Vagina (tissue), 2 donors: ENCODE measurements at places on chromosomes 12 and 14.

DNA sequence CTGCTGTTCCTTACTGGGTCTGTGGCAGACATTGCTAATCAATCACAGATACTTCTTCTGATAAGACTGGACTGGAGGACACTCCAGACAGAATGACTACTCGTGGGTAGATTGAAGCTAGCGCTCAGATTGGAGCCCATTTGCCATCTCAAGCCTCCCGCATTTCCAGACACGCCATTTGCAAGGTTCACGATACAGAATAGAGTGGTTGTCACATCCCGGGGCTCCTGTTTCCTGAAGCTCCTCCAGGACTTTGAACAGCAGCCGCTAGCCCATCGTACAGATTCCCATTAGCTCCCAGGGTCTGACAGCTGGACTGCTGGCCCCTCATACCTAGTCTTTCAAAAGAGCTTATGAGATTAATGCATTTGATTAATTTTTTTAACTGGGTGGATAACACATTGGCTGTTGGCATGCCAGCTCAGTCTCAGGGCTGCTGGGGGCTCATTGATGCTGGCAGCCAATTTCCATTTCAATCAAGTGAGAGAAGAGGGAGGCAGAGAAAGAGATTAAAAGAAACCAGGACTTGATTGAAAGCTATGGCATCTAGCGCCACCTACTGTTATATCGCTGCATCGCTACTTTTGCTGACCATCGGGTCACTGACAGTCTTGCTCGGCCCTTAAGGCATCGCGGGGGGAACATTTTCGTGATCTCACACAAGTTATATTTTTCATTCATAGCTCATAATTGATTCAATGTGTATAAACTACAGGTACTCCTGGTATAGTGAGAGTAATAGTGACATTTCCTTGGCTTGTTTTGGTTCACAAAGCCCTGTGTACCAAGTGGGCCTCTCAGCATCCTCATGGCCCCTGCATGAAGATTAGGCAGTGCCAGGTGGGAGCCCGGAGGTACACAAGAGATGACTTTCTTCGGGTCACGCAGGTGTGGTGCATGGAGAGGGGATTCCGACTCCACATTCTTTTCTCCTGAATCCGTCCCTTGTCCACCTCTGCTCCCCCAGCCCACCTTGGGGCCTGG is 78.6 kb downstream of the CCDC60 start:
- no peak for DNase-seq

- no peak for DNase-seq
Observed at GRCh38 chr14:101056446-101056845, 152.9 kb upstream of the RTL1 start.

GRCh38 chr14:61037215-61037614 is 56.2 kb downstream of the SLC38A6 start:
- DNase-seq, result no peak

DNA sequence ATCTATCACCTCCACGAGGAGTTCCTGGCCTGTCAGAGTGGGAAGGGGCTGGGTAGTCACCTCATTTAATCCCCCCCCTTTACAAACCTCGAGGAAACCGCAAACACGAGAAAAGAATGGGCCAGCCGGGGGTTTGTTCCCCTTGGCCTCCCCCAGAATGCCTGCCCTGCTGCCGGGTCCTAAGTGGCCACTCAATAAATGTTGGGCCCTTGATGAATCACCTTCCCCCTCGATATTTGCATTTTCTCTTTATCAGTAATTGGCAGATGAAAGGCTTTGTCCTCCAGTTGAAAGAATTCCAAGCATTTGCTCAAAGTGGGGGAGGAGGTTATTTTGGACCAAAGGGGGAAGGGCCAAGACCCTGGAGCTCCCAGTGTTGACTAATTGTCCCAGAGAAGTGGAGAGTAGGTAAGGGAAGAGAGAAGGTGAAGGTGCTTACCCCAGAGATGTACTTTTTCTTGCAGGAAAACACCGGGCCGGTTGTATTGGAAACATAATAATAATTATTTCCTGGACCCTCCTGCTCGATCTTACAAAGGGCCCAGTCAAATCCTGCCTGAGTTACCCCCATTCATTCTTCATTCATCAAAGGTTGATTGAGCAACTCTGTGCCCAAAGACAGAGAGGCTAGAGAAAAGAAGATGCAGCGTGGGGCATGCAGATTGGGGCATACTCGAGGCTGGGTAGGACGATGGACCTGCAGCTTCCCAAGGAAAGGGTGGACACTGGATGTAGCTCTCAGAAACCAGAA is 1.9 kb upstream of the KDM2B start:
- DNase-seq, result no peak

DNA sequence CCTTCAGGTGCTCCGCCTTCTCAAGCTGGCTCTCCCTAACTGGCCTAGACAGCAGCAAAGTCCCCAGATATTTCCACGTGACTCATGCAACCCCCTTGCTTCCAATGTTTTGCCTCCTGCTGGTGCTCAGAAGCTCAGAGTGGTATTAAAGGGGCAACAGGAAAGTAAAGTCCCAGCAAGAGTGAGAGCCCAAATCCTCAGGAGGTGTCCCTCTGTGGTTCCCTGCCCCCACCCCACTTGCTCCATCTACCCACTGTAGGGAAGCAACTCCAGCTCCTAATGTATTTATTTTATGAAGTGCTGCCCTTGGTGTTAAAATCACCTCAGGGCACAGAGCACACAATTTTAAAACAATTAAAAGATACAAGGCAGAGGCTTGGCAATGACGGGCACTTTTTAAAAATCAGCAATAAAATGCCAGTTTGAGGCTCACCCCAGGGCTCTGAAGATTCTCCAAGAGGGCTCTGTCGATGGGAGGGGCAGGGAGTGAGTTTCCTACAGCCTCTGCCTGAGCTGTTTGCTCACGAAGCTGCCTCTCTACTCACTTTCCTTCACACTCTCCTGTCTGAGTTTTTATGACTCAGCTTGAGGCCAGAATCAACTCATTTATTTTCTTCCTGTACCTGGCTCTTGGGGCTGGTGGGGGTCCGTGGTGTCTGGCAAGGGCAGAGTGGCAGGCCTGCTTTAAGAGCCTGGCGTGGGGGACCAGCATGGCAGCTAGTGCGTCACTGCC is 81.9 kb upstream of the MAX start:
- no peak for DNase-seq

DNA sequence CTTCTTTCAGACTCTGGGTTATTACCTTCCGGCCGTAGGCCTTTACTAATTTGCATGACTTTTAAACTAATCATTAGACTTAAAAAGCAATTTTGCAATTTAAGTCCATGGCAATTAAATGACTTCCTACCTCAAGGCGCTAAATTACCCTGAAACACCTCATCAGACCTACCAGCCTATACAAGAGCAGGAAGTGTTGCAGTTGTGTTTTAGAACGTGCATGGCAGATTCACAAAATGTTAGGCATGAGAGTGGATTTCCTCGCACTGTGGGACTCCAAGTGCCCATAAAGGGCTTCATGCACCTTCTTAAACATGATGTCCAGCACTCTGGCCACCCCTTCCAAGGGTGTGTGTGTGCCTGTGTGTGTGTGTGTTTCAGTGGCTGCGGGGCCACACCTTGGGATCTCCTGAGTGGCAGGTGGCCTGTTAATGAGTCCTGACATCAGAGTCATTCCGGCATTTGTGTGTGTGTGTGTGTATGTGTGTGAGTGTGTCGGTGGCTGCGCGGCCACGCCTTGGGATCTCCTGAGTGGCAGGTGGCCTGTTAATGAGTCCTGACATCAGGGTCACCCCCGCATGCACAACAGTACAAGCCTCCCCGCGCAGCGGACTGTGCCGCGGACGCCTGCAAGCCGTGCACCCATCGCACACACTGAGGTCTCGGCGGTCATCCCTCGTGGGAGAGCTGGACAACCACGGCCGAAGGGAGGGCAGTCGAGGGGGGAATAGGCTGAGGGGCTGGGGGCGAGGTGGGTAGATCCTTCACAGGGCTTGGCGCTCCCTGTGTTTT is 900 bp downstream of the C2CD5 start:
- DNase-seq, result no peak

DNA sequence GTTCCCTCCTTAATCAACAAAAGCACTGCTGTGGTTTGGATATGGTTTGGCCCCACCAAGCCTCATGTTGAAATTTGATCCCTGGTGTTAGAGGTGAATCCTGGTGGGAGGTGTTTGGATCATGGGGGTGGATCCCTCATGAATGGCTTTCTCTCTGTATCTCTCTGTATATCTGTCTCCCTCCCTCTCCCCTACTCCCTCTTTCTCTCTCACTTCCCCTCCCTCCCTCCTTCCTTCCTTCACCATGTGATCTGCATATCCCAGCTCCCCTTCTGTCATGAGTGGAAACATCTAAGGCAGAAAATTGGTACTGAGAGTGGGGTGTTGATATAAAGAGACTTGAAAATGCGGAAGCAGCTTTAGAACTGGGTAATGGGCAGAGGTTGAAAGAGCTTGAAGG is 5.2 kb downstream of the GSKIP start:
- DNase-seq, result no peak

- no peak for DNase-seq
Observed at GRCh38 chr14:92563359-92563758, 49.8 kb downstream of the RIN3 start.

DNA sequence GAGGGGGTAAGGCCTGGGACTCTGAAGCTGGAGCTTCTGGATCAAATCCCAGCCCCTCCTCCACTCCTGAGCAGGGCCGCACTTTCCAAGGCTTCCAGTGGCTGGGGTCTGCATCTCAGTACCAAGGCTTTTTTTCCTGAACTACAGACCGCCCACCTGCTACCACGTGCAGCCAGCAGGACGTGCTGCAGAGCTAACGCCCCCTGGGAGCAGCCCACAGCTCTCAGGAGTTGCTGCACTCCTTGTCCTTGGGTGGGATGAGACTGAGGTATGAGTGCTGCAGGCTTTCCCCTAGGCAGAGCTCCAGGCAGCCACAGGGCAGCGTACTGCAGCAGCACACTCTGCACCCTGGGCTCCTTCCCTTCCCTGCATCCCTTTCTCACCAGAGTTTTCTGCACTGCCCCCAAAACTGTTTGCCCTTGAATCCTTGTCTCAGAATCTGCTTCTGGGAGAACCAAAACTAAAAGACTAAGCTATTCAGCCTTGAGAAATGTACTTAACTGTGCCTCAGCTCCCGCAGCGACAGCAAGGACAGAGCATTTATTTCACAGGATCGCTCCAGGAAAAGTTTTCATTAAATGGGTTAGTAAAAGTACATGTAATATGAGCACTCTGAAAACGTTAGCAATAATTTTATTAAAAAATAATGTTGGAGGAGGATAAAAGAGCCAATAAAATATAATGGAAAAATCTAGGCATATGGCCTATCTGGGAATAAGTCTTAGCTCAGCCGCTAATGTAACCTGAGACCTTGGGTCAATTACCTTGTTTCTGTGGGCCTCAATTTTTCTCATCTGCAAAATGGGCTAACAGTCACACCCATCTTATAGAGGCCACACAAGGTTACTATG is 25.5 kb downstream of the RBM19 start:
- no peak for DNase-seq

GRCh38 chr12:19461999-19462398 is 22.7 kb downstream of the AEBP2 start:
- DNase-seq, result no peak

GRCh38 chr12:24596768-24597388 is 352.0 kb downstream of the BCAT1 start:
- DNase-seq, result no peak

- DNase-seq, result no peak
Observed at GRCh38 chr14:50531595-50532501, 521 bp downstream of the MAP4K5 start.
